ENCODE measurements at places on chromosomes 11 and 22. TPM values are rescaled to one million over a fixed set of nuclear protein-coding genes. Genes with fewer than 3 reads are reported as not detected.

OR56A5 gene
- not detected for total RNA-seq

GRK3 gene
- total RNA-seq = 0.83 TPM

PATZ1 gene
- 18.7 TPM for total RNA-seq

SLC22A9 gene
- not detected for total RNA-seq

CCDC87 gene
- 0.29 TPM for total RNA-seq

SYT9 gene
- total RNA-seq = not detected

SLC1A2 gene
- 3.3 TPM for total RNA-seq

GVQW3 gene
- total RNA-seq = 1.8 TPM

CTTN gene
- total RNA-seq = 551 TPM

ABCC8 gene
- not detected for total RNA-seq
